ENCODE measurements at places on chromosomes 1 and 21.

DNA sequence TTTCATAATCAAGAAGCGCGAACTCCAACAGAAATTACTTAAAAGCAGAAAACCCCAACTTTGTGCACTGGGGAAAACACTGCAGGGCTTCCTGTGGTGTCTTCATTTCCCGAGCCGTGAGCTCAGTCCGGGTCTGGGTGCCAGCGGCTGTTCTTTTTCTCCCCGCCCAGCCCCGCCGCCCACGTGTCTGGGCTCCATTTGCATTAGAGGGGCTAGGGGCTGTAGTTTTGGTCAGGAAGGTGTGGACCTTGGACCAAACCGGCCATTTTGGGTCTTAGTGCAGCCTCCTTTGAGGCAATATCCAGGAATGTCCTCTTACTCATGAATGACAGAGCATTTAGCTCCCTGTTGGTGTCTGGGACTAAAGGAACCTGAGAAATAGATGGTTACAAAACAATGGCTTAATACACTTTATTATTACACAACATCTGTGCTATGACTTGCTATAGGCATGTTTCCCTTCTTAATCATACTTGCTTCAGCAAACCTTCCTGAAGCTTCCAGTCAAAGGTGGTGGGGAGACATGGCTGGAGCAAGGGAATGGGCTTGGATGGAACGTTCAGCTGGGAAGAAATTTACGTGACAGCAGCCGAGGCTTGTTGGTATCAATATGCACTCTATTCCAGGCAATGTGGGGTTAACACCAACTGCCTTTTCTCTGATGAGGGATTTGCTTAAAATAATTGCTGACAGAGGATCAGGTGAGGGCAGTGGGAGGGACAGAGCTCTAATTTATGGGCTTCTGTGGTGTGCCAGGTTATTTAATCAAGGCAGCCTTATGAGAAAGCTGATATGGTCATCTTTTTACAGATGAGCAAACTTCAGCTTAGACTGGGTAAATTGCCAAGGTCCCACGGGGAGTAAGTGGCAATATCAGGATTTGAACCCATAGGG lies 1.1 kb downstream of the AGTRAP start:
- H3K36me3 ChIP-seq = no peaks in the 10 kb centered on the region
- peak overlapping the region; percentile 91 for H3K4me3 ChIP-seq
- no peaks in the 10 kb centered on the region for H3K27me3 ChIP-seq
- DNase-seq = peak; percentile 87

GRCh38 chr1:10795276-10796021 lies 997 bp downstream of the CASZ1 start:
- no peaks in the 10 kb centered on the region for H3K36me3 ChIP-seq
- peaks cover 4% of the 10 kb centered on the region for H3K4me1 ChIP-seq
- H3K27me3 ChIP-seq = peaks cover 71% of the 10 kb centered on the region

DNA sequence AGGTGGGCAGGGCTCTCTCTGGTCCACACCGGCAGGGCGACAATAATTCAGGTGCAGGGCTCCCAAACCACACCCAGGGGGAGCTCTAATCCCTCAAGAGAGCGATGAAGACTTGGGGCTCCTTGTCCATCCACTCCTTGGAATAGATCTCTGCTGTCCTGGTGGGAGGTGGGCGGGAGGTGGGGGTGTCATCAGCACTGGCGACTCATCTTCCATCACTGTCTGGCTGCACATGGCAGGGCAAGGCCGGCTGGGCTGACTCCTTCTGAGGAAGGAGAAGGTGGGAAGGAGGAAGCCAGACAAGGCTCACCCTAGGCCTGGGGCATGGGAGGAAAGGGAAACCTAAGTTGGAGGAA lies 29.3 kb downstream of the TNNT2 start:
- no peaks in the 10 kb centered on the region for H3K36me3 ChIP-seq
- no peaks in the 10 kb centered on the region for H3K27me3 ChIP-seq
- H3K4me3 ChIP-seq = no peak overlapping the region
- no peak overlapping the region for H3K27ac ChIP-seq
- peak; percentile 92 for DNase-seq

GRCh38 chr1:218401998-218402785 lies 57.1 kb downstream of the TGFB2 start:
- H3K27me3 ChIP-seq = peaks cover 6% of the 10 kb centered on the region
- no peak overlapping the region for H3K27ac ChIP-seq
- H3K36me3 ChIP-seq = no peaks in the 10 kb centered on the region

GRCh38 chr1:193841857-193842256 lies 655.4 kb upstream of the B3GALT2 start:
- no peak for DNase-seq
- no peak overlapping the region for H3K27ac ChIP-seq
- no peaks in the 10 kb centered on the region for H3K27me3 ChIP-seq
- no peaks in the 10 kb centered on the region for H3K36me3 ChIP-seq

DNA sequence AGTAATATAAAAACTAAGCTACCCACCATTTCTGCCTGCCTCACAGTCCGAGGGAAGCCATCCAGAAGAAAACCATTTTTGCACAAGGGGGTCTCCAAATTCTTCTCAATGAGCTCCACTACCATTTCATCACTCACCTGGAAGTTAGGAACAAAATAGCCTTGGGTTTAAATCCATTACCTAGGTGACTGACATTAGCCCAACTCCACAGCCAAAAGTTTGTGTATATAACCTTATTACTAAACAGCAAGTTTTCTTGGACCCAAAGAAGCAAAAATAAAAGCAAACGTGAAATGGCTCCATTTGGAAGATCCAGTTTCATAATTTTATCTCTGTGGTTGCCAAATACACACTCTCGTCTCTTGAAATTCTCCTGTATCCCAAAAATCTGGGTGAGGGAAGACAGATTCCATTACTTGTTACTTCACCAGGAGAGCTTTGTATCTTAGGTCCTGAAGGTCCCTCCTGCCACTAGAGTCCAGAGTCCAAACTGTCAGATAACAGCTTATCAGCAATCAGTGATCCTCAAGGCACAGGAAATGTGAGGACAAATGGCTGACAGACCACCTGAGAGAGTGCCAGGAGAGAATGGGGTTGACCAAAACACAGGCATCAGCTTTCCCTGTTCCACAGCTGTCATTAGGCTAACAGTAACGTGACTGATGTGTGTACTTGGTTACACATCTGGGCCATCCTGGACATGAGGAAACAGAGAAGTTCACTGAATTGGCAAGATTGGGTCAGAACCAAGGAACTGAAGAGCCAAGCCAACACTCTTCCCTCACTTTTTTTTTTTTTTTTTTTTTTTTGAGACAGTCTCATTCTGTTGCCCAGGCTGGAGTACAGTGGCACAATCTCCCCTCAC lies 14.9 kb downstream of the AK2 start:
- no peaks in the 10 kb centered on the region for H3K27me3 ChIP-seq
- peaks cover 59% of the 10 kb centered on the region for H3K36me3 ChIP-seq
- DNase-seq = no peak
- no peak overlapping the region for H3K27ac ChIP-seq
- H3K4me1 ChIP-seq = peaks cover 3% of the 10 kb centered on the region

DNA sequence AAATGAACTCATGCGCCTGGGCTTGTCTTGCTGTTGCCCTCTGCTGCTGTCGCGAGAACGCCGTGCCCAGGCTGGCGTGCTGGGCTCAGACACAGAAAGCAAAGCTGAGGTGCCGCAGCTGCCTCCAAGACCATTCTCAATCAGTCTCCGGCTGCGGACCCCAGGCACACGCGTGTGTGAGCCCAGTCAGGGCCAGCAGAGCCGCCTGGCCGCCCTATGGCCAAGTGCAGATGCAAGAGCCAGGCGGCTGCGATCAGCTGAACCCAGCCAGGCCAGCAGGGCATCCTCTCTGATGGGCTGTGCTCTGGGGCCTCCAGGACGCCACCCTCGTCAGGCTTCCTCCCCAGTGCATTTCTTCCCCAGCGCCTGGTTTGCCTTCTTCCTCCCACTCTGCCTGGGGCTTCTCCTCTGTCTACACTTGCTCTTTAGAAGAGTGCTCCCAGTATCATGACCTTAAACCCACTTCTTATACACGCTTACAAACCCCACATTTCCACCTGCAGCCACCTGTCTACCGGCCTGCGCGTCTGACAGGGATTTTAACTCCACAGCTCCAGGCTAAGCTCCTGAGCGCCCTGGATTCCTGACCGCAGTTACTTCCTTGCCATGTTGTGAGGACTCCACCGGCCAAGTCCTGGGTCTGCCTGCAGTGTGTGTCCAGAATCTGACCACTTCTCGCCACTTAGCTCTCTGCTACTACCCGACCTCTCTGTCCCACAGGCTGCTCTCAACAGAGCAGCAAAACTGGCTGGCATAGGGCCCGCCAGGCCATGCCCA lies 21.7 kb upstream of the LRRC47 start:
- H3K27me3 ChIP-seq = no peaks in the 10 kb centered on the region
- no peak overlapping the region for H3K4me3 ChIP-seq
- H3K4me1 ChIP-seq = no peaks in the 10 kb centered on the region
- H3K27ac ChIP-seq = no peak overlapping the region
- no peak for DNase-seq

- no peaks in the 10 kb centered on the region for H3K36me3 ChIP-seq
- no peak overlapping the region for H3K4me3 ChIP-seq
- peaks cover 2% of the 10 kb centered on the region for H3K27me3 ChIP-seq
- H3K27ac ChIP-seq = peak overlapping the region; percentile 90
These were observed 6.6 kb downstream of the IFFO2 start for GRCh38 chr1:18949686-18950400.

DNA sequence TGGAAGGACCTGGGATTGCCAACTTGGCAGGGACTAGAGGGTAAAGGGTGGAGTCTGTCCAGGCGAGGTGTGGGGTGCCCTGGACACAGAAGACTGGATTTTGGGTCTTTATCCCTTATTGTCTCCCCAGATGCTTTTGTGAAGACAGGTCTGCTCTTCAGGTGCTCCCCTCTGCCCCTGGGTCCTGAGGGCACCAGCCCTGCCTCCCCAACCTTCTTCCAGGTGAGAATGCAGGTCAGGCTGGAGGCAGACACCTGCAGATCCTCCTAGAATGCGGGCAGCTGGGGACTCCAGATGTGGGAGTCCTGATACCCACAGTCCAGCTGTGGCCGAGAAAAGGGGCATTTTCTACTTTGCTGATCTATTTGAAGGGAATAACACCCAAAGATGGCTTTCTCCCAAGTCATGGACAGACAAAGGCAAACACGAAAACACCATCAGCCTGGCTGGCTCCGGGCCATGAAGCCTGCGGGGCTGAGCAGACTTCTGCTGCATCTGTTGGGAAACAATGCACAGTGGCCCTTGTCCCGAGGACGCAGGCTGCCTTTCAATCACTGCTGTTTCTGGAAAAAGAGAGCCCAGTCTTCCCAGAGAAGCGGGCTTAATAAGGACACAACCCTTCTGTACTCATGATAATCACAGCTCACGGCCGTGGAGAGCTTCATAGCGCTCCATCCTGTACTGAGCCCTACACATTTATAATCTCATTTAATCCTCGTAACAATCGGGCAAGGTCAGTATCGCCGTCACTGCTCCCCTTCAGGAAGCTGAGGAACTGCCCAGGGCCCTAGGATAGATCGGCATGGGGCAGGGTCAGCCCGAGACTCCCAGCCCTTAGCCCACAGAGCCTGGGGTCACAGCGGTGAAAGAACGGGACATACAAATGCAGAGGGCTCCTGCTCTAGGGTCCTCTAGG lies 62.0 kb upstream of the ABCG1 start:
- peak overlapping the region; percentile 81 for H3K27ac ChIP-seq
- H3K4me1 ChIP-seq = no peaks in the 10 kb centered on the region
- peak; percentile 39 for DNase-seq
- no peak overlapping the region for H3K4me3 ChIP-seq

DNA sequence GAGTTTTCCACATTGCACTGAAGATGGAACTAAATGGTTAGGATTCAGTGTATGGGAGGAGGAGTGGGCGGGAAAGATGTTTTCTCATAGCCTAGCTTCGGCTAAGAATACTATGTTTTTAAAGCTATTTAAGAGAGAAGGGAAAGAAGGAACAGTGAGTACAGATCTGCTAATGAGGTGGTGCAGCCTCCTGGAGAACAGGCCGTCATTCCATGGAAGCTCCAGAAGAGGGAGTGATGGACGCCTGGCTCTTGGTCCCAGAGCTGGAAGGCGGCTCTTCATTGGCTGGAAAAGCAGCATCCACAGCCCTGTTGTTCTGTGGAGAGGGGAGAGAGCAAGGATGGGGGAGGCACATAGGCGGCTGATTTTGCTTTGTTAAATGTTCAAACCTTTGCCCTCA lies 6.9 kb downstream of the CAMK1G start:
- H3K4me1 ChIP-seq = no peaks in the 10 kb centered on the region
- no peak overlapping the region for H3K4me3 ChIP-seq
- H3K36me3 ChIP-seq = no peaks in the 10 kb centered on the region

GRCh38 chr1:206582971-206583706 lies 29.1 kb downstream of the EIF2D start:
- H3K27me3 ChIP-seq = no peaks in the 10 kb centered on the region
- H3K27ac ChIP-seq = no peak overlapping the region
- no peak overlapping the region for H3K4me3 ChIP-seq
- H3K4me1 ChIP-seq = no peaks in the 10 kb centered on the region
- H3K36me3 ChIP-seq = no peaks in the 10 kb centered on the region

DNA sequence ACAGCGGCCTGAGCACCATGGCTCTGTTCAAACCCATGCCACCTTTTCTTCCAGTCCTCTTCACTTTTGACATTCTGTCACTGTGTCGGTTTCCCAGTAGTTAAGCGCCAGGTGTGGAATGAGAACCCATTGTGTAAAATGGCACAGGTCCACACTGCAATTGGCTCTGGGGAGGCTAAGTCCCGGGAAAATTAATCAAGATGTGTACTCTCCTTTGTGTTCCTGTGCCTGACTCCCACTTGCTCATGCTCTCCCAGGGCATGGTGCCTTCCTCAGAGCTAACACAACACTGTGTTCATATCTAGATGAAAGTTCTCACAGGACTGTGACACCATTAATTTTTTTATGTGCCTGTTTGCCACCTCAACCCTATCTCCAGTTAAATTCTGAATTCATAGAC lies 59.0 kb upstream of the BTG3 start:
- no peaks in the 10 kb centered on the region for H3K27me3 ChIP-seq
- H3K4me1 ChIP-seq = no peaks in the 10 kb centered on the region
- H3K36me3 ChIP-seq = no peaks in the 10 kb centered on the region
- no peak overlapping the region for H3K27ac ChIP-seq

- no peak overlapping the region for H3K4me3 ChIP-seq
- no peak for DNase-seq
- no peaks in the 10 kb centered on the region for H3K4me1 ChIP-seq
- no peak overlapping the region for H3K27ac ChIP-seq
- peaks cover 33% of the 10 kb centered on the region for H3K27me3 ChIP-seq
- no peaks in the 10 kb centered on the region for H3K36me3 ChIP-seq
These were observed 29.9 kb upstream of the EXO1 start for GRCh38 chr1:241817956-241818612.

DNA sequence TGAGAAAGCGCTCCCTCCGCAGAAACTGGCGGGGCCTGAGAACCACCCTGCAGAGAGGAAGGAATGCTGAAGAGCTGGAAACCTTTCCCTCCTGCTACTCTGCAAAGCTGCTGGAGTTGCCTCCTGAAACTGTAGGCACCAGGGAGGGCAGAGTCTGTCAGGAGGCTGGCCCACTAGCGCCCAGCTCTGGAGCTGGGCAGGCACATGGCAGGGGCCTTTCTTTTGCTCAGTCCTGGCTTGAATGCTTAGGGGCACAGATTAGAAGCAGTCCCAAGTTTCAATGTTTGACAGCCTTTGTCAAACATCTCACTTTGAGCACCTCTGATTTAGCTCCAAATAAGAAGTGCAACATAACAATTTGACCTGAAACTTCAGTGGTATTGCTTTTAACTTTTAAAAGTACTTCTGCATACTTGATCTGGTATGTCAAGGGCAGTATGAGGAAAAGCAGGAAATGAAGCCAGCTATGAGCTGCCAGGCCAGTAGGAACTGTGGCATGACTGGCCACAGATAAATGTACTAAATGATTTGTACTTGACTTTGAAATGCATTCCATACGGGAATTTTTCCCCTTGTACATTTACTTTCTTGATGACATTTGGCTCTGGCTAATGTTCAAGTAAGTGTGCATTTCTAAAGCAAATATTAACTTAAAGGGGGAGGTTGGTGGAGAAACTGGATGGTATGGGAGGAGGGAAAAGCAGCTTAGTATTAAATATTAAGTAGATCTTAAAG lies 7.2 kb downstream of the C1orf116 start:
- no peak overlapping the region for H3K4me3 ChIP-seq
- peak; percentile 83 for DNase-seq
- H3K36me3 ChIP-seq = no peaks in the 10 kb centered on the region
- peaks cover 25% of the 10 kb centered on the region for H3K27me3 ChIP-seq
